ENCODE measurements at places on chromosomes 12 and 14.

DNA sequence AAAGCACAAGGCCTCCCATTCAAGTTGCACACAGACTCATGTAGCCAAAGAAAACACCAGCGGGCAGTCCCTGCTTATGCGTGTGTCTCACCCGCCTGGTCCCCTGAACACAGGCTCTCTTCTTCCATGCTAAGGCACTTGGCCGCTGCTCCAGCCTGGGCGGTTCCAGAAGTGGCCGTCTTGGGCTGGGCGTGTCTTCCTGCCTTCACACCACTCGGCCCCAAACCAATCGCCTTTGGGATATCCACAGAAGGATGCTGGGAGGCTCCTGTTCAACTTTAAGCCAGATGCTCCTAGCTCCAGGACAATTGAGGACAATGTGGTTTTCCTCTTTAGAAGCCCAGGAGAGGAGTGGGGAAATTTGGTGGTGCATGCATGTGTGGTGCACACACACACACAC is 2.2 kb downstream of the SCARB1 start:
- DNase-seq = peak; percentile 72

- no peak for DNase-seq
Observed at GRCh38 chr12:75658286-75658685, 146.9 kb upstream of the KRR1 start.

DNA sequence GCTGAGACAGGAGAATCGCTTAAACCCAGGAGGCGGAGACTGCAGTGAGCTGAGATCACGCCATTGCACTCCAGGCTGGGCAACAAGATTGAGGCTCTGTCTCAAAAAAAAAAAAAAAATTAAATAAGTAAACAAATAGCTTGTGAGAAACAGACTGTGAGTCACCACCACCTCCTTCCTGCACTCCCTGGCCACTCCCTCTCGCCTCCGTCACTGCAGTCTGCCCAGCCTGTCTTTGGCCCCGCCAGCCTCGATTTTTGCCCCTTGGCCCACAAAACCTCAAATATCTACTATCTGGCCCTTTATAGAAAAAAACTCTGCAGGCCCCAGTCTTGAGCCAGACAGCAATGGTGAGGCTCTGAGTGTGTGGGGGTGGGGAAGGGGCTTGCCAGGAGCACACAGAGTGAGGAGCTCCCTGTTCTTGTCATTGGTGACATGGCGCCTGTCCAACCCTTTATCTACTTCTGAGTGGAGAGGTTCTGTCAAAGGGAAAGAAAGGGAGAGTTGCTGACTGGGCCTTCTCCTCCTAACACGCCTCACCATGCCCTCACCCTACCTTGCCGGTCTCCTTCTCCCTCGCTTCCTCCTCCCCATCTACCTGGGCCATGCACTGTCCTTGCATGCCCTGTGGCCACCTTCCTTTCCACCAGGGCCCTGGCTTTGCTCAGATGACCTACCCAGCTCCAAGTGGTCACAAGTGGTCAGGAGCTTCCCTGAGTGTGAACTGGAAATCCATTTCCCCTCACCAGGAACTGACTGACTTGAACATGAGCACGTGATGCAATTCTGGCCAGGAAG is 22.1 kb downstream of the LGMN start:
- DNase-seq = no peak

DNA sequence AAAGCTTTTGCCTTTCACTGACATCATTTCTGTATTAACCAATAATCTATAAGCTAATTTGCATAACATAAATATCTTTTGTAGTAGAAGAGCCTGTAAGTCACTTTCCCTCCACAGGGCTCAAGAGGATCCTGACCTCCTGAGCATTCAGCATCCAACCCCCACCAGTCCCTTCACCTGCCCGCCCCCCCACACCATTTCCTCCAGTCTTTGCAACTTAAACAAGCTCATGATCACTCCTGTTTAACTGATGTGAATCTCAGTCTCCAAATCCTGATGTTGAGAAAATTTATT is 12.0 kb upstream of the CRY1 start:
- no peak for DNase-seq

All from GM12865 (cell line).